Epithelial cell of esophagus (primary cell): ENCODE measurements at places on chromosomes 7 and 10.

DNA sequence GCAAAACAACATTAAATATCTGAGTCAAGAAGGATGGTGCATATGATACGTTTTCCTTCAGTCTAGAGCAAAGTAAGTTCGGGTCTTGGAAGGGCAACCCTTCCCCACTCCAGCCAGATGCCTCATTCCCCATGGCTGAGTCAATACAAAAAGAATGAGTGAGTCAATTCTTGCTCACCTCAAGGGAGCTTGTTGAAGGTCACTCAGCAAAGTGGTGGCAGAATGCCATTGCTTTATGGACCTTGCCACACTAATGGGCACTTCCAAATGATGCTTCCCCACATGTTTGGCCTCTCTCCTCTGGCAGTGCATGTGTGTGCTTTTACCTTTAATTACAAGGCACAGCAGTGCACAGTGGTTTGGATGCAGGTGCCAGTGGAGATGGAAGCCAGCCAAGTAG, 296.5 kb downstream of the SORCS3 start:
- peak; percentile 58 for DNase-seq

- no peak for DNase-seq
These were observed 18.5 kb upstream of the TTYH3 start for GRCh38 chr7:2613098-2613930.

GRCh38 chr7:158966780-158967390, 110.5 kb downstream of the DYNC2I1 start:
- no peak for DNase-seq

GRCh38 chr10:96541921-96542320, 28.2 kb upstream of the TLL2 start:
- no peak for DNase-seq

DNA sequence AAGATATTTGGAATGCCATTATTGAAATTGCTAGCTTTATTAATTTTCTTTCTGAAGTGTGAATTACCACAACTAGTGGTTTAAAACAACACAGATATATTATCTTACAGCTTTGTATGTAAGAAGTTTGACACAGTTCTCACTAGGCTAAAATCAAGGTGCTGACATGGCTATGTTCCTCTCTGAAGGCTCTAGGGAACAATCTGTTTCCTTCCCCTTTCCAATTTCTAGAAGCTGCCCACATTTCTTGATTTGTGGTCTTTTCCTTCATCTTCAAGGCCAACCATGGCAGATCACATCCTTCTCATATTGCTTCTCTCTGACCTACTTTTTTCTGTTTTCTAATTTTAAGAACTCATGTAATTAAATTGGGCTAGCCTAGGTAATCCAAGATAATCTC, 43.3 kb upstream of the SLC26A3 start:
- no peak for DNase-seq

DNA sequence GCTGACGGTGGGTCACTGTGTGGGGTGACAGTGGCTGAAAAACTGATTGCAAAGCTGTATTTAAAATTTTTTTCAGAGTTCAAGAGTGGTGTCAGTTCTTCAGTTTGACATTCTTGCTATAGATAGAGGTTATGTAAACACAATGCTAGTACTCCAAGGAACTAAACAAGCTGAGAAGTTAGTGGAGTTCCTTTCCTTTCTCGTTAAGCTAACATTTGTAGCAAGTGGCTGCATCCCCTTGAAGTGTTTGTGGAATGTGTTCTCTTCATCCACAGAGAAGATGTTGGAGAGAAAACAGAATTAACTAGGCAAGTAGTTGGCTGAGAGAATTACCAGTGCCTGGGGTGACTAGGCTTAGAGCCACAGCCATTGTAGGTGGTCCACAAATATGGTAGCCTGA, 15.8 kb downstream of the CCNY start:
- no peak for DNase-seq

DNA sequence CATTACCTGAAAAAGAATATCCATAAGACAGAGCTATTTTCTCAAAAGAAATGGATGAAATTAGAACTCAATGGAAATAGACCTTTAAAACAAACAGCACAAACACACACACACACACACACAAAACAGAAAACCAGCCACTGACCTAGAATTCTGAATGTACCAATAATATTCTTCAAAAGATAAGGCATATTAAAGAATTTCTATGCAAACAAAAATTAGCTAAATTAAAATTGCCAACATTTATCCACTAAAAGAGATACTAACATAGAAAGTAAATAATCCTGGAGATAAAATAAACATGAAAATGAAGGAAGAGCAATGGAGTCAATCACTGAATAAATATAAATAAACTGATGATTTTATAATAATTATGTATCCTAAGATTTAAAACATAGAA, 431.2 kb downstream of the SH2D4B start:
- no peak for DNase-seq

- DNase-seq, result no peak
These were observed 260.8 kb downstream of the SNX13 start for GRCh38 chr7:17679458-17679857.

DNA sequence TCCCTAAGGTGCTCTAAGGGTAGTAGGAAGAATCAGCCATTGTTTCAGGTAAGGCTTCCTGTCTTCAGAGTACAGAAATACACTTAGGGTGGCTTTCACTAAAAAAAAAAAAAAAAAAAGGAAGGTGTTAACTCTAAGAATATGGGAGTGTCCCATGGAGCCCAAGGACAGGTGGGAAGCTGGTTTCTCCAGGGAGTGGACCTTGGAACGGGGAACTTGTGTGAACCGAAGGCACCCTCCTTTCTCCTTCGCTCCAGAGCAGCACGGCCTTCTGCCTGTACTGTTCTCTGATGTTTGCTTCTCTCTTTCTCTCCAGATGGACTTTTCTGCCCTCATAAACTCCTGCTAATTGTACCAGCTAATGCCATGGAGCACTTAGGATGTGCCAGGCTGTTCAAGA, 6.2 kb downstream of the OPALIN start:
- DNase-seq, result no peak
